ENCODE measurements at places on chromosomes 7 and 10.

- no peak for DNase-seq
These were observed 121.9 kb downstream of the WNT2 start for GRCh38 chr7:117200786-117201458.

GRCh38 chr7:141562036-141562435 is 10.8 kb downstream of the AGK start:
- no peak for DNase-seq

DNA sequence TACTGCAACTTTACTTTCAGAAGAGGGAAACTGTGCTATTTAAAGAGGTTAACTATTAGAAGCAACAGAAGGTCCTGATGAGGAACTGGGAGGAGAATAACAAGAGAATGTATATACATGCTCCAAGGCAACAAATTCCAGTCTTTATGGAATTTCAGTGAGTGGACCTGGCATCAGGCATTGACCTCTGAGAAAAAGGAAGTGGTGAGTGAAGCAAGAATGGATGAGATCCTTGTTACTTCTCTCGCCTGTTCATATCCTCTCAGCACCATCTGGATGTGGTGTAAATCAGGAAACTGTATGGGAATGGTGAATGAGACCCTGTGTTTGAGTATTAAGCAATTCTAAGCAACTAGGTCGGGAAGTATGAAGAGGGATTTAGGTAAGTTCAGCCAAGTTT is 30.3 kb upstream of the KBTBD2 start:
- no peak for DNase-seq

DNA sequence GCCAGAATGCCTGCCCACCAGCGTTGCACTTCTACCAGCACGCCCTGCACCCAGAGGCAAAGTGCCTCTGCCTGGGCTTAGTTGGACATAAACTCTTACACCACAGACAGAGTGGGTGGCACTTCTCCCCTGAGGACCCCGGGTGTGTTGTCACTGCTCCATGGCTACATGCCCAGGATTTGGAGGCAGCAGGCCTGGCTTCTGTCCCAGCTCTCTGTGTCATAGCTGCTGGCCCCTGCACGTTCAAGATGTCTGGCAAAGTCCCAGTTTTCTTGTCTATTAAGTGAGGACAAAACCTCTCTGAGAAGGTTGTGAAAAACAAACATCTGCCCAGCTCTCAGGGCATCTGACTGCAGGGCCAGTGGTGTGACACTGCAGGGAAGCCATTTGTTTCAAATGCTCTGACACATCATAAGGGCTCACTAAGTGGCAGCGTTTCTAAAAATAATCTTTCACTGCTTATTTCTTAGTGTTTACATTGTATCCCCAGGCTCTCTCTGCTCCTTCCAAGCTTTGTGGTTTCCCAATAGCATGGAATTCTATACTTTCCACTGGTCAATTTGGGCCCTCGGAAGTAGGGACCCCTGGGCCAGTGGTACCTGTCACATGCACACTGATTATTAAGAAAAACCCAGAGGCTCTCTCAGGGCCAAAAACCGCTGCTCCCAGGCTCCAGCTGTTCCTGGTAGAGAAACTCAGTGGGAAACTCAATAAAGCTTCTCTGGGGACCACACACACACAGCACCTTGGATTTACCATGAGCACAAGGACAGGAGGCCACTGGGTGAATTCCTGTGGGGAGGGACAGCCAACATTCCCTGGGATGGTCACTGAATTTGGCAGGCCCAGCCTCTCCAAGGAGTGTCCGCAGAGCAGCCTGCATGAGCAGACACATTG is 86.2 kb upstream of the ANLN start:
- no peak for DNase-seq

DNA sequence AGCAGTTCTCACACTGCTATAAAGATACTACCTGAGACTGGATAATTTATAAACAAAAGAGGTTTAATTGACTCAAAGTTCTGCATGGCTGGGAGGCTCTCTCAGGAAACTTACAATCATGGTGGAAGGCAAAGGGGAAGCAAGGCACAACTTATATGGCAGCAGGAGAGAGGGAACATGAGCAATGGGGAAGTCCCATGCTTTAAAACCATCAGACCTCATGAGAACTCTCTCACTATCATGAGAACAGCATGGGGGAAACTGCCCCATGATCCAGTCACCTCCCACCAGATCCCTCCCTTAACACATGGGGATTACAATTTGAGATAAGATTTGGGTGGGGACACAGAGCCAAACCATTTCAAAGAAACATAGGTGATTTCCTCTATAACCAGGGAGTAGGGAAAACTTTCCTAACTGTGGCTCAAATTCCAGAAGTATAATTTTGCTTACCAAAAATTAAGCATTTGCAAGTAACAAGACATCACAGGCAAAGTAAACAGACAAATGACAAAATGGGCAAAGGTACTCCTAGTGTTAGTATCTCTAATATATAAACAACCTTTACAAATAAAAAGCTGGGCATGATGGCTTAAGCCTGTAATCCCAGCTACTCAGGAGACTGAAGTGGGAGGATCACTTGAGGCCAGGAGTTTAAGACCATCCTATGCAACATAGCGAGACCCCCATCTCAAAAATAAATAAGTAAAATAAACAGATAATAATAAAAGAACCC is 88.0 kb downstream of the KBTBD2 start:
- DNase-seq: no peak

DNA sequence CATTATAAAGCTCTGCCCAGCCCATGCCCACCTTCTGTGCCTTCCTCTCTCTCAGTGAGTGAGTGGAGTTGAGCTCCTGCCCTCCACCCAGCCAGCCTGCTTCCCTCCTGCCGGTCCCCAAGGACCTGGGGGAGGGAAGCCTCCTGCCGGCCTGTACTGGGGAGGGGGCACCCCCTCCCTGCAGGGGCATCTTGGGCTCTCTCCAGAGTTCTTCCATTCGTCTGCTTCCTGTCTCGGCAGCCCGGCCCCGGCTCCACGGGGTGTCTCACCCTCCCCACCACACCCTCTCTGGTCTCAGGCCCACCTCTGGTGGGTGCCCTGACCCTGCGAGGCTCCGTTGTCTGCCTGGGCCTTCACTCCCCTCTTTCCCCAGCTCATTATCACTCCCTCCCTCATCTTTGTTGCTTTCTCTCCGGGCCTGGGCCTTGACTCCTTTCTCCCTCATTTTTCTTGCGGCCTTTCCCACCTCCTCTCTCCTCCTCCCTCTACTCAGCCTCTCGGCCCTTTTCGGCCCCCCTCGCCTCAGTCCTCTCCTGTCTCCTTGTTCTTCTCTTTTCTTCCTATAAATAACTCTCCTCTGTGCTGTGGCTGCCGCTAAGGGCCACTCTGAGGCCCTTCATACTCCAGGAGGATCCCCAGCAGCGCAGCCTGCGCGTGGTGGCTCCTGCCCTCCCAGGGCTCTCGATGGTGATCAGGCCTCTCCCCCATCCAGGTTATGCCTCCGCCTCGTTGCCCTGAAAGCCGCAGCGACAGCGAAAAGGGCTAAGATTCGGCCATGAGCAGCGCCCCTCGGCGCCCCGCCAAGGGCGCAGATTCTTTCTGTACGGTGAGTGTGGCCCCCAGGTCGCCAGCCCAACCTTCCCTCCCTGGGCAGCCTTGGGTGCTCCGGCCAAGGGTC is 2.1 kb downstream of the SLC4A2 start:
- DNase-seq: no peak

GRCh38 chr7:84025332-84025927 is 169.2 kb downstream of the SEMA3A start:
- DNase-seq: no peak

- no peak for DNase-seq
These were observed 27.3 kb upstream of the CALD1 start for GRCh38 chr7:134752006-134752760.

- DNase-seq: peak; percentile 22
These were observed 90.0 kb downstream of the SLIT1 start for GRCh38 chr10:97095701-97096260.

DNA sequence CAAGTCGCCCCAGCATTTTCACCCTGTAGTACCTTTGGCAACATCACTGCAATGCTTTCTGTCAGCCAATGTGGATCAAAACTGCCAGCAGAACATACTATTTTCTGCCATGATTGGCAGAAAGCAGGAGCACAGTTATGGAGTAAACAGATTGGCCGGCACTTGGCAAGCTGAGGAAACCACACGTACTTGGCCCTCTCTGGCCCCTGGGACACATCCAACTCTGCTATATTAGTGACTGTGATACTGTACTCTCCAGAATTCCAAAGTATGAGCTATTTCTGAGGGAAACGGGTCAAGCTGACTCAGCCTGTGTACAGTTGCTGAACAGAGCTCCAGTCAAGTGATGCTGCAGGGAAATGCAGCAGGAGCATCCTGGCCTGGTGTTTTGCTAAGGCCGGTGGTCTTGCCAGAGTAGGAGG is 39.8 kb upstream of the LANCL2 start:
- DNase-seq: no peak

DNA sequence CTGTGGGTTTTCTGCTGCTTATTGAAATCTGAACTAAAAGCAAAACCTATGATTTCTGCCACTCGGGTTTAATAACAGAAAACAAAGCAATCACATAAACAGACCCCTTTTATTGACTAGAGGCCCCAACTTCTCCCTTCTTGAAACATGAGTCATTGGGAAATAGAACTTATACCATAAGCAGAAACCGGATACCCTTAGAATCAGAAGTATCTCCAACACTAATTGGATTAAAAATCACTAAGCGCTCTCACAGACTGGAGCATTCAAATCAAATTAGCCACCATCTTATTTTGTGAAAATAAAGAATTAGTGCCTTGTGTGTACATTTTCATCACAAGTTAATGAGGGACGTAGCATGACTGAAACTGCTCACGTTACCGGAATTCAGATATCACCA is 206.9 kb downstream of the WDR11 start:
- no peak for DNase-seq

GRCh38 chr10:3658766-3659165 is 126.2 kb downstream of the KLF6 start:
- no peak for DNase-seq

GRCh38 chr10:119650062-119650461 is 1.1 kb upstream of the BAG3 start:
- no peak for DNase-seq

DNA sequence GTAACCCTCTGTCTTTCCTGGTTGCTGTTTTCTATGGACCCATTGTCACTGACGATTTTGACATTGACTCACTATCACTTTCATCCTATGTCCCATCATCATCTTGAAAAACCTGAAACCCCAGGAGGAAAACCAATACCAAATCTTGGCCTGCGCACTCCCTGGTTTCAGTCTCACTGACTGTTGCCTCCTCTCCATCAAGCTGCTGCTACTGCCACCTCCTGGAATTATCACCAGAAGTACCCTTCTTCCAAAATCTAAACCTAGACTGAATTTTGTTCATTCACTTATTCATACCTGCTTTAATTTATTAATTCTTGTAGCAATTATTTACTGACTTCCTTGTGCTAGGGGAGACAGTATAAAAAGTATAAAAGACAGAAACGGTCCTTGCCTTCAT is 44.5 kb upstream of the ACBD5 start:
- DNase-seq: peak; percentile 51

- DNase-seq: no peak
These were observed 180.0 kb downstream of the RELN start for GRCh38 chr7:103809229-103809994.

DNA sequence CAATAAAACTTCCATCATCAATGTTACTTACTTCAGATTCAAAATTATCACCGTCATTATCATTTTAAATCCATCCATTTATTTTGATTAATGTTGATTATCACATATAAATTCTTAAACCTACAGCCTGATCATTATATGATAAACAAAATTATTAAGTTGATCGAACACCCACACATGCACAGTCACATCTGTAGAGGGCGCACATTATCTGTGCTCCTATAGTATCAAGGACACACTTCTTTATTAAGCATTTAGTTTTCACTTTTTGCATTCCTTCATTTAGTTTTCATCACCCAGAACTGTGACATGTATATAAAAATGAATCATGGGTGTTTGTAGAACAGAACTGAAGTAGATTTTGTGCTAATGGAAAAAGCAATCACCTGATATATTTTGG is 26.2 kb upstream of the ZNF716 start:
- DNase-seq: no peak

- peak; percentile 69 for DNase-seq
These were observed 11.3 kb upstream of the KAZALD1 start for GRCh38 chr10:101050208-101051069.

GRCh38 chr7:139084709-139085108 is 24.8 kb downstream of the ZC3HAV1 start:
- no peak for DNase-seq

DNA sequence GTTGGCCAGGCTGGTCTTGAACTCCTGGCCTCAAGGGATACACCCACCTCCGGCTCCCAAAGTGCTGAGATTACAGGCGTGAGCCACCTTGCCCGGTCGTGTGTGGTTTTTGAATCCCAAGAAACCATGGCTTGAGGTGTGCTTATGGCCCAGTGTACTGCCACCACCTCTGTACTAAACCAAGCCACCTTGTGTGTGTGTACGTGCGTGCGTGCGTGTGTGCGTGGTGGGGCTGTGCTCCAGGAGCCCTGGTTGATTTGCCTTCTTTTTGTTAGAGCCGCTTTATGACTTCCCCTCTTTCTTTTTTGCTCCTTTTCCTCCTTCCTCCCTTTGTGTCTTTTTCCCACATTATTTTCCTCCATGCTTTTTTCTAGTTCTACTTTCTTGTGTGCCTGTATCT is 121.4 kb downstream of the CAMK1D start:
- DNase-seq: no peak

DNA sequence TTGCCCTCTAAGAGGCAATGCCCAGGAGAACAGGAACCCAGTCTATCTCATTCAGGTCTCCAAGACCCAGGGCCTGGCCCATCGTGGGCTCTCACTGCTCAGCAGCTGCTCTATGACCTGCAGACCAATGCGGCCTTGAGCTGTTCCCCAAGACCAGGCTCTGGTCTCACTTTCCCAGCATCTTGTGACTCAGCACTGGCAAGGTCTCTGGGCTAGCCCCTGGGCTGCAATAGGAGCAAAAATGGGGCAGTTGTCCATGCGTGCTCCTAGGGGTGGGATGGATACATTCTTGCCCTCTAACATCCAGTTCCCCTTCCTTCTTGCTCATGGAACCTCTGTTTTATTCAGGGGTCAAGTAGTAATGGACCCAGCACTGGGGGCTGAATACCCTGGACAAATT is 13.5 kb downstream of the GCK start:
- DNase-seq: no peak

- DNase-seq: no peak
These were observed 1.0 kb downstream of the MMD2 start for GRCh38 chr7:4957847-4958476.

DNA sequence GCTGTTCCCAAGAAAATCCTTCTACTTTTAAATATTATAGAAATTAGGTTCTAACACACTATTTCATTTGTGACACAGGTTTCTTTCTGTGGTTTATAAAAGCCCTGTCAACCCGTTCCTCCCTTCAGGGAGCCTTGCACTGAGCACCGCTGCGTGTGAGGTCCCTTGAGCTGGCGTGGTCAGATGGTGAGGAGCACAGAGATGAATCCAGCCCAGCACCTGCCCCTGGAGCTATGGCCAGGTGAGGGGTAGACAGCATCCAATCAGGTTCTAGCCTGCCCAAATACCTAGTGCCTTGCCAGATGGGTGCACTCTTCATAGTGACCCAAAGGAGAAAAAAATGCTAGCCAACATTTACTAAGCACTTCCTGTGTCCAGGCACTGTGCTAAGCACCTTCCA is 15.7 kb downstream of the ZCCHC24 start:
- no peak for DNase-seq
